ENCODE measurements at places on chromosomes 4 and X.

GRCh38 chrX:131881194-131881593, 141.9 kb upstream of the STK26 start:
- no peak for DNase-seq

DNA sequence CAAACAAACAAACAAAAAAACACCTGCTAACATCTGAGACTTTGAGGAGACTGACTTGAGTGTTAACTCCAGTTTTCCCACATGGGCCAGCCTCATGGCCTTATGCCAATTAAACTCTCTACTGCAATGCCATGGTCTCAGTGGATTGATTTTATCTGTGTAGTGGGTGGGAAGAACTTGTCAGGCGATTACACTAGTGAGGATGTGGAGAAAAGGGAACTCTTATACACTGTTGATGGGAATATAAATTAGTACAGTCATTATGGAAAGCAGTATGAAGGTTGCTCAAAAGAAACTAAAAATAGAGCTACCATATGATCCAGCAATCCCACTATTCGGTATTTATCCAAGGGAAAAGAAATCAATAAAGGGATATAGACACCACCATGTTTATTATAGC, 12.8 kb upstream of the XIAP start:
- DNase-seq: no peak

- no peak for DNase-seq
Observed at GRCh38 chrX:102063445-102064074, 61.9 kb upstream of the TCEAL2 start.

DNA sequence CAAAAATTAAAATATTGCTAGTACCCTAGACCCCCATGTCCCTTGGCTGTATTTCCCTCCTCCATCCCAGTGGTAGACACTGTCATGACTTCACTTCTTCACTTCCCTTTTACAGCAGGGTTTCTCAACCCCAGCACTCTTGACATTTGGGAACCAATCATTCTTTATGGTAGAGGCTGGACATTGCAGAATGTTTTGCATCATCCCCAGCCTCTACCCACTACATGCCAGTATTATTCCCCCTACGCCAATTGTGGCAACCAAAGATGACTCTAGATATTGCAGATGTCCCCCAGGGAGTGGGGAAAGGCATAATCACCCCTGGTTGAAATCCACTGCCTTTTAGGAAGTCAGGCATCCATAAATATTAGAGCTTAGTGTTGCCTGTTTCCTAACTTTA, 138.6 kb downstream of the AMELX start:
- DNase-seq: no peak

GRCh38 chr4:76811604-76812412, 86.1 kb downstream of the SOWAHB start:
- no peak for DNase-seq

- DNase-seq: no peak
Observed at GRCh38 chr4:169582706-169583105, 29.7 kb downstream of the NEK1 start.

- DNase-seq: no peak
Observed at GRCh38 chr4:5224340-5224739, 173.1 kb downstream of the STK32B start.

GRCh38 chr4:87901422-87901992, 68.7 kb downstream of the MEPE start:
- DNase-seq: no peak

DNA sequence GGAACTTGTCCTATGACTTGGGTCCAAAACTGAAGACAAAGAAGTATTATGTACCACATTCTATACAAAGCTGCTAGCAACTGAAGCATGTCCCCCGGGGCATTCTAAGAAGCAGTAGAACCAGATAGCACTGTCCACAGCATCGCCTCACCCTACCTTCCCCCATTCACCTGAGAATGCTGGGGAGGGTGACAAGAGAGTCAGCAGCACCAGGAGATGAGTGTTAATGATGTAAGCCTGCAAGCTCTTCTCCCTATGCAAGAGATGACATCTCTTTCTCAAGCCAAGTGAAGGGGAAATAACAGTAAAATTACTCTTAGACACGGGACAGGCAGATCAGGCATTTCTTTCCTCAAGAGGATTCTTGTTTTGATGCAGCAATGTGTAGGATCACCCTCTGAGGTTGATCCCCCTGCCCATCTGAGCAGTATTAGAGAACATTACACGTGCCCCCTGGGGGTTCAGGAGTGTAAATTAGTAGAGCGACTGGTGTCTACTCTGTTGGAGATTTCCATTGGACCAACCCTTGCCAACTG, 13.9 kb upstream of the TLR1 start:
- DNase-seq: no peak

DNA sequence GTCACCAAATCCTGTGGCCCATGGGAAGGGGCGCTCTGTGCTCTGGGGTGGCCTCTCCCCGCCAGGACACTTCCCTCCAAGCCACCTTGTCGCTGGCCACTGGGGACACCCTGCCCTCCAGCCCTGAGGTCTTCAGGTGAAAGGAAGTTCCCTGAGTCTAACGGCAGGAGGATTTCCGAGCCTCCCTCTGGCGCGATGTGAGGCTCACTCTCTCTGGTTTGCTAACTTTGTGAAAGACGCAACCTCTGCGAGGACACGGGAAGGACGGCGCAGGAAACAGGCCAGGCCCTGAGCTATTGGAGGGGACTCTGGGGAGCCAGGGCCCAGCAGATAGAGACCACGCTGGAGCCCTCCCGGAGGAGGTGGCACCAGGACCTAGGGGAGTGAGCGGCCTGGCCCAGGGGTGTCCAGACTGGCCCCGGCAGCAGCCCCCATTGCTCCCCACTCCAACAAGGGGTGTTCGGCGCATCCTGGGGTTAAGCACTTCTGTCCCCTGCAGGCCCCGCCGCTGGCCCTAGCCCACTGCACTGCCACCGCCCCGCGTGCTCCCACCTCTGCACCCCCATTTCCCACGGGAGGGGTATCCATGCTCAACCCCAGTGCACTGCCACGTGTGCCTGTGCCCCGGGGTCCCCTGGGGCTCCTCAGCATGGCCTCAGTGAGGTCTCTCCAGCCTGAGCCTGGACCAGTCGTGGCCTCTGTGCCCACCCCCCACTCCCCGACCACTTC, 72.2 kb upstream of the MXD4 start:
- no peak for DNase-seq

DNA sequence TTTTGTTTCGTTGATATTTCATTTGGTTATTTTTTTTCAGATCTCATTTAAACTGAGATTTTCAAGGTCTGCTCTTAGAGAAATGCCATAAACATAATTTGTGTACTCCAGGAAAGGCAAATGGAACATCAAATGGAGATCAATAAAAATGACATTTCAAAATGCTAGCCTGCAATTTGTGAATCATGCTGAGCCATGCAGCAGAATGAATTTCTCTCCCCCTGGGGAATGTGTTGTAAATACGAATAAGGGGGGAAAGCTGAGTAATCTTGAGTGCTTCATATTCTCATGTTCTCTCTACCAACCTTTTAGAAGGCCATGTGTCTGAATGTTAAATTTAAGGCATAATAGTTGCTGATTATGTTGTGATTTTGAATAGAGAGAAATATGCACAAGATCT, 7.8 kb downstream of the ZCCHC4 start:
- no peak for DNase-seq

GRCh38 chrX:22758807-22759481, 240.8 kb upstream of the DDX53 start:
- DNase-seq: no peak

DNA sequence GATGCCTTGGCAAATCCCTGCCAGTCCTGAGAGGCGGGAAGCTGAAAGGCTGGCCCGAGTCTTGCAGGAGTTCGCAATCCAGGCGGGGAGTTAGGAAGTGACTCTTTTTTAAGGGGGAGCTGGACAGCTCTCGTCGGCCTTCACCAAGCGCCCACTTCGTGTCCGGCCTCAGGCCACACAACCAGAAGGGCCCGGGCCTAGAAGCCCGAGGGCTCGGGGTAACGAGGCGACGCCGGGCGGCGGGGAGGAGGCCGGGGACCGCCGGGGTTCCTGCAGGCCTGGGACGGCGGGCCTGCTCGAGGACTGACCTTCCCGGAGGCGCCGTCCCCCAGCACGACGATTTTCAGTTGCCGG, 395 bp downstream of the RAB28 start:
- DNase-seq: no peak

GRCh38 chr4:102757681-102758080, 3.1 kb downstream of the MANBA start:
- no peak for DNase-seq

DNA sequence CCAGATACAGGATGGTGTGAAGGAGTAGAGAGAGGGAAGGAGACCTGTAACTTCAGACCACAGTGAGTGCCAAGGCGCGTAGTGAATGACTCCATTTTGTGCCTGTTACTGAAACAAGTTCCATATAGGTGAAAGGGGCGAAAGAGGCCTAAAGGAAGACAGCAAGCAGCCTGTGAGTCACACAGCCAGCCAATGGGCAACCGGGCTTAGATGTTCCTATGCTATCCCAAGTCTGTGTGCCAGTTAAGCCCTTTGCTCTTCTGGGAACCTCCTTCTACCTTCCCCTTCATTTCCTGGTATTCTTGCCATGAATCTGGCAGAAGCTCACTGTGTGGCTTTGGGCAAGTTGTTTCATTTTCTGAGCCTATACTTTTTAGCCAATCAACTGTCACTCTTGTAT, 161.8 kb upstream of the LDB2 start:
- DNase-seq: no peak

DNA sequence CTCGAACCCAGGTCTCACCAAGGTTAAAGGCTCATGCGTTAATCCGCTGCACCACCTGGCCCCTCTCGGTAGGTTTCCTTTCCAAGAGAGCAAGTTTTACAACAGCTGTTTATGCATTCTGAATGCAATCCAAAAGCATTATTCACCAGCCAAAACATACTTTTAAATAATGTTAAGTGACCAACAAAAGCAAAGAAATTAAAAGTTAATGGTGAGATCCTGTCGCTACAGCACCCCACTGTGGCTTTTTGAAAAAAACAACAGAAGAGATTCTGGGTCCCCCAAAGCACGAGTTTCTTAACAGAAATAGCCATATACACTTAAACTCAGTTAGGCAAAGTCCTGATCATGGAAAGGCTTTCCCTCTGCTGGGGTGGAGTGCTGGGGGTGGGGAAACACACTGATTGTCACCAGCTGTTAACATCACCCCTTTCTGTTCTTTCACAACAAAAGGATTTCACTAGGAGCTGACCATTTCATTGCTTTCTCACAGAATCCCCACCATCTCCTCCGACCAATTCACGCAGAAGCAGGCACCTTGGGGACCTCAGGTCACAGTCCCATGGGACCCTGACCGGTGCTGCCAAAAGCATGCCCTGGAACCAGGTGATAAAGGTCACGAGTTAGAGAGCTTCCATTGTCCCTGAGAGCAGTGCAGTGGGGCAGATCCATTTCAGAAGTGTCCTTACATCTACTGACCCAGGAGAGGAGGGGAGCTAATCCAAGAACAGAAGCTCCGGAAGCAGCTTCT, 51.2 kb downstream of the ZNF827 start:
- DNase-seq: no peak

GRCh38 chr4:174420316-174420715, 102.0 kb downstream of the HPGD start:
- DNase-seq: no peak

DNA sequence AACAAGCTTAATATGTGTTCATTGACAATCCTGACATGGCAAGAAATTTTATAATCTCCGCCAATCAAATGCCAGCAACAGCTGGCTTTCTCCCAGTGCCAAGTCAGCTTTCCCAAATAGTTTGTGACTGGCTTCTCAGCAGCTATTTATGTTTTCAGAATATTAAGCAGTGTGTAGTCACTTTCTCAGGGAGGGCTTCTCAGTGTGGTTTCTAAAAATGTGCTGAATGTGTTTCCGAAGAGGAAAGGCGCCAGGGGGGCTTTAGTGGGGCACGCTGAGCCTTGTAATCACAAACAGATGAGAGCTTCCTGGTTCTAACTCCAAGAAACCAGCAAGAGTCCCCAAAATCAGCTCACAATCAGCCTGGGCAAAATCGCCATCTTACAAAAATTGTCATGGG, 258.7 kb upstream of the CPEB2 start:
- no peak for DNase-seq

DNA sequence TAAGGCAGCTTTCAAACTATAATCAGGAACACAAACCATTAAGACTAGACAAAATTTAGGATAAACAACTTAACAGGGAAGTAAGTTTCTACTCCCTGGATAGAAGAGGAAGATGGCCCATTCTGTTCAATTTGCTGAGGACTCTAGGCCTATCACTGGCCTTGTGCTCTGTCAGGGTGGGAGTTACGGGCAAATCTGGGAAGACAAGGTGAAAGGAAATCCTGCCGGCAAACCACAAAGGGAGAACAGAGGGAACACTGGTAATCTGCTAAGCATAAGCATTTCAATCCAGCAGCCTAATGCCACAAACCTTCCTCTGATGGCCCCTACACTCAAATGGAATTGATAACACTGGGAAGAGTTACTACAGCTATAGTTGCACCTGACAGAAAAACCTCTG, 8.3 kb downstream of the GPR82 start:
- DNase-seq: no peak

GRCh38 chr4:3852711-3853110, 86.5 kb downstream of the ADRA2C start:
- DNase-seq: no peak

DNA sequence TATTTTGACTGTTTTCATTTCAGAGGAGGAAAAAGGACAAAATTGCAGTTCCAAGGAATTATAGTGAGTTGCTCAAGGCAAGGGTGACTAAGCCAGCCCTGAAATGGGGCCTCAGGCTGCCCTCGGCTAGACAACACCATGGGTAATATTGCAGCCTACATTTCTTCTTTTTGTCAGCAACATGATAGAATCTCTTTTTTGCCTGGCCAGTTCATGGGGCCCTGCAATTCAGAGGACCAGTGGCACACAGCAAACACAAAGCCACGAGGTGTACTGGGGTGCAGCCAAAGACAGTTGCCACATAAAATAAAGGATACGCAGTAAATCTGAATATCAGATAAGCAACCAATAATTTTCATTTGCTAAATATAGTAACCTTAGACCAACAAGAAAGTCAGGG, 41.8 kb downstream of the RBM47 start:
- no peak for DNase-seq

DNA sequence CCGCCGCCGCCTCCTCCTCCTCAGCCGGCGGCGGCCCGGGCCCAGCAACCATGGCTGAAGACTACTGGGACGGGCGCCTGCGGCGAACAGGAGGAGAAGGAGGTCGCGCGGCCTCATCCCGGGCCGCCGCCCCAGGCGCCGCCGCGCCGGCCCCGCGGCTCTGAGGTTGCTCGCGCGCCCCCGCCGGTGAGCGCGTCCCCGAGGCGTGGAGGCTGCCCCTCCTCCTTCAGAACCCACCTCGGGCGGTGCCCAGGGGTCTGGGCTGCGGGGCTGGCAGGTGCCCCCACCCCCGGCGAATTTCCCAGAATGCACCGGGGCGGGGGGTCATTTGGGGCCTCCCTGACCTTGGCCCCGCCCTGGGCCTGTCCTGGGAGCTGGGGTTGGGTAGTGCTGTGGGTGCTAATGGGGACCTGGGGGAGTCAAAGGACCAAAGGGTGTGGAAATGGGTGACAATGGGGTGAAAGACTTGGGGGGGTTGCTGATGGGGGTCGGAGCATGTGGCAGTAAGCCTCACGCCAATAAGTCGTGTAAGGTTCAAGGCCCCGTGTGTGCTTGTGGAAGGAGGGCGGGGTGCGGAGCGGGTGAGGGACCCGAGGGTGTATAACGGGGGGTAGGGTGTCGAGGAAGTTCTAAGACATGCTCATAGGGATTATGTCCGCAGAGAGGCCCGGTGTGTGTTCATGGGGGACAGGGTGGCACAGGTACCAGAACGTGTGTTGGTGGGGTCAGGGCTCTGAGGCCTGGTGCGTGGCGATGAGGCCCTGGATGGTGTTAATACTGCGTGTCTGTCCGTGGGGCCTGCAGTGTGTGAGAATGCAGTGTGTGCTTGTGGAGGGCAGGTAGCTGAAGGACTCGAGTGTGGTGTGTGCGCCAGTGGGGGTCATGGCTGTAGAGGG, 687 bp downstream of the CDK16 start:
- DNase-seq: peak; percentile 37

- no peak for DNase-seq
Observed at GRCh38 chrX:71573590-71573989, 4.6 kb upstream of the GCNA start.
